Smooth muscle cell of the pulmonary artery (primary cell): ENCODE measurements at places on chromosomes 12 and 14. TPM values are rescaled to one million over a fixed set of nuclear protein-coding genes. Genes with fewer than 3 reads are reported as not detected.

The ZDHHC22 gene
- not detected in 2 replicates for total RNA-seq

The CISTR gene
- not detected in 2 replicates for total RNA-seq

The TAS2R30 gene
- 5.4 and 7.5 TPM in 2 replicates for total RNA-seq

The HSPB8 gene
- 29.7 and 33.8 TPM in 2 replicates for total RNA-seq

The CLEC1B gene
- not detected in 2 replicates for total RNA-seq

The EML1 gene
- total RNA-seq, result 59.8 and 93.1 TPM in 2 replicates

The MYF6 gene
- not detected in 2 replicates for total RNA-seq

The MIS18BP1 gene
- 10.8 and 18.7 TPM in 2 replicates for total RNA-seq

The GPR137C gene
- total RNA-seq, result 0.33 and 0.39 TPM in 2 replicates

The STAC3 gene
- total RNA-seq, result 0.26 and 0.33 TPM in 2 replicates

The AKAP5 gene
- total RNA-seq, result 0.20 and 0.56 TPM in 2 replicates

The KRT80 gene
- total RNA-seq, result 0.65 and 0.83 TPM in 2 replicates

The ZFHX2 gene
- total RNA-seq, result 0.52 and 0.83 TPM in 2 replicates

The KCNH3 gene
- 0.26 and 0.33 TPM in 2 replicates for total RNA-seq

The BDKRB2 gene
- total RNA-seq, result 0.73 and 2.7 TPM in 2 replicates

The ABHD12B gene
- total RNA-seq, result not detected in 2 replicates

The SYT1 gene
- total RNA-seq, result 2.0 and 25.2 TPM in 2 replicates

The RPS6KL1 gene
- total RNA-seq, result 0.13 and 0.43 TPM in 2 replicates

The ASB2 gene
- total RNA-seq, result 0.52 and 1.7 TPM in 2 replicates

The ENDOU gene
- 0.40 and 0.52 TPM in 2 replicates for total RNA-seq

The IAPP gene
- total RNA-seq, result 0.10 TPM in 1 of 2 replicates, not detected in the other

The OTOGL gene
- 0.07 and 0.39 TPM in 2 replicates for total RNA-seq

The CMA1 gene
- not detected in 2 replicates for total RNA-seq

The MGP gene
- 81.2 and 251 TPM in 2 replicates for total RNA-seq

The KRT5 gene
- 0.52 and 1.8 TPM in 2 replicates for total RNA-seq

The MIP gene
- 0.13 TPM in 1 of 2 replicates, not detected in the other for total RNA-seq

The ZNF385A gene
- 1.8 and 2.2 TPM in 2 replicates for total RNA-seq

The P2RX2 gene
- total RNA-seq, result not detected in 2 replicates

The LBHD2 gene
- total RNA-seq, result not detected in 2 replicates

The SYCP3 gene
- total RNA-seq, result 0.07 and 0.33 TPM in 2 replicates

The TAS2R13 gene
- total RNA-seq, result 1.8 and 2.4 TPM in 2 replicates

The SERPINA1 gene
- total RNA-seq, result not detected in 2 replicates

The ANKRD33 gene
- 0.03 TPM in 1 of 2 replicates, not detected in the other for total RNA-seq

The GLTP gene
- total RNA-seq, result 52.2 and 58.5 TPM in 2 replicates

The C14orf132 gene
- total RNA-seq, result 20.3 and 20.6 TPM in 2 replicates

The TMPRSS12 gene
- total RNA-seq, result not detected in 2 replicates

The GDF11 gene
- 12.2 and 15.3 TPM in 2 replicates for total RNA-seq

The NGB gene
- not detected in 2 replicates for total RNA-seq

The SERPINA12 gene
- not detected in 2 replicates for total RNA-seq

The SLC6A13 gene
- 0.30 TPM in 1 of 2 replicates, not detected in the other for total RNA-seq

The HCAR2 gene
- total RNA-seq, result not detected in 2 replicates
